ENCODE measurements at places on chromosomes 12 and 14.

GRCh38 chr12:120762086-120762485 lies 36.5 kb downstream of the ACADS start:
- DNase-seq = no peak

GRCh38 chr12:65930114-65930828 lies 106.0 kb downstream of the HMGA2 start:
- DNase-seq = no peak

DNA sequence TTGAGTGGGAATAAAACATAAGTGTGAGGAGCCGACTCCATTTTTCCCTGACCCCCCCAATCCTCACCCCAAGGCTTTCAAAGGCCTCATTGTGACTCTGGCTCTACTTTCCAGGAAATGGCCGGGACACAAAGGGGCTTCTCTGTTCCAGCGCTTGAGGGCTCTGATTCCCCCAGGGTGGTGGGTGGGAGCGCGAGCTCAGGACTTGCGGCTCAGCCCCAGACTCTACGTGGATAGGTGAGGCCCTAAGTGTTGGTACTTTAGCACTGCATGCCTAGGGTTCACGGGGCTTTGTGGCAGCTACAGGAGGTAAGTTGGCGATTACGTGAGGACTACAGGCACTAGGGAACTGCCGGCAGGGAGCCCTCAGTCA lies 553 bp downstream of the CNPY2 start:
- no peak for DNase-seq

DNA sequence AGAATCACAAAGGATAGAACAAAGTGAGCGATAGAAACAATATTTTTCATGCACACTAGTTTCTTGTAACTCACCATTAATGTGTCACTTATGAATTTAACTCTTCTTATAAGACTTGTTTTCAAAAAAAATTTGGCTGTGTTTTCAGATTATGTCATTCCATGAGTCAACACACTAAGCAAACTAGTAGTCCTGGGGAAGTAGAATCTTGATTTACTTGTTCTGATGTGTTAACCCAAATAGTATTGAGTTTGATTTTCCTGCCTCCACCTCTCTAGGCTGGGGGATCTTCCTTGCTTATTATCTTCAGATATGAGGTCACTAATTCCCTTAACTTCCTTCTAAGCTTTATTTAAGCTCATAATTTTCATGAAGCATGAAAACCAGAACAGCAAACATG lies 151.0 kb upstream of the SEL1L start:
- no peak for DNase-seq

GRCh38 chr12:90174956-90175355 lies 466.3 kb upstream of the ATP2B1 start:
- no peak for DNase-seq

- no peak for DNase-seq
Measured at GRCh38 chr12:67200386-67200785, 68.8 kb upstream of the CAND1 start.

GRCh38 chr12:4030929-4031702 lies 157.9 kb upstream of the PARP11 start:
- peak; percentile 94 for DNase-seq

- peak; percentile 26 for DNase-seq
Measured at GRCh38 chr14:57390806-57391516, 575 bp downstream of the NAA30 start.

DNA sequence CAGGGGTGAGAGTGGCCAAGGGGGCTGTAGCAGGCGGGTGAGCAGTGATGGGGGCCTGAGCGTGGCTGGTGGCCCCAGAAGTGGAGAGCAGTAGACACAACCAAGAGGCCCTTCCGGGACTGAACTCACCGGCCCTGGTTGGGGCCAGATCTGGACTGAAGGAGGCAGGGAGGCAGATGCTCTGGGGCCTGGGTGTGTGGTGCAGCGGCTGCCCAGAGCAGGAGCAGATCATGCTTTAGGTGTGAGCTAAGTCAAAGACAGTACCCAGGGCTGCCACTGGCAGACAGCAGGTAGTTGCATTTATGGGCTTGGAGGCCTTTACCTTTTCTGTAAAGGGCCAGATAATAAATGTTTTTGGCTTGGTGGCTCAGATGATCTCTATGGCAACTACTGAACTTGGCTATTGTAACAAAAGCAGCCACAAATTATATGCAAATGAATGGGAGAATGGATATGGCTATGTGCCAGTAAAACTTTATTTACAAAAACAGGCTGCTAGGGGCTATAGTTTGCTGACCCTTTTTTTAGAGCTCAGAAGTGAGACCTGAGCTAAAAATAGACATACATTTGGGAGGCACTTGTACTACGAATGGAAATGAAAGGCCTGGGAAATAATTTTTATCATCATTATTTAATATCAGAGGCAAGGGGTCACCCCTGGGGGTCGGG lies 25.6 kb downstream of the SETD1B start:
- no peak for DNase-seq

- no peak for DNase-seq
Measured at GRCh38 chr12:54139019-54139418, 49.8 kb downstream of the SMUG1 start.
